Pericardium fibroblast (primary cell): ENCODE measurements at places on chromosomes 3 and 15. TPM values are rescaled to one million over a fixed set of nuclear protein-coding genes. Genes with fewer than 3 reads are reported as not detected.

IL12A gene
- not detected in 2 replicates for total RNA-seq

PAQR5 gene
- 0.17 and 1.3 TPM in 2 replicates for total RNA-seq

TOMM70 gene
- total RNA-seq = 26.8 and 37.1 TPM in 2 replicates

DLL4 gene
- total RNA-seq = 0.26 TPM in 1 of 2 replicates, not detected in the other

UTS2B gene
- total RNA-seq = 0.23 TPM in 1 of 2 replicates, not detected in the other

ELL3 gene
- 0.85 and 3.7 TPM in 2 replicates for total RNA-seq

HEG1 gene
- total RNA-seq = 173 and 199 TPM in 2 replicates

EXD1 gene
- total RNA-seq = not detected in 2 replicates

IL20RB gene
- total RNA-seq = 2.8 and 7.8 TPM in 2 replicates

NTRK3 gene
- 0.23 TPM in 1 of 2 replicates, not detected in the other for total RNA-seq

ZPLD1 gene
- total RNA-seq = not detected in 2 replicates

CLDN16 gene
- total RNA-seq = not detected in 2 replicates

CSPG4 gene
- 8.2 and 17.9 TPM in 2 replicates for total RNA-seq

CA12 gene
- 4.3 and 26.5 TPM in 2 replicates for total RNA-seq
